ENCODE measurements at places on chromosomes 2 and 18. TPM values are rescaled to one million over a fixed set of nuclear protein-coding genes. Genes with fewer than 3 reads are reported as not detected.

Gene COX7A2L
- 152 TPM for total RNA-seq

Gene RAX
- total RNA-seq, result not detected

Gene SLC25A12
- total RNA-seq, result 17.4 TPM

Gene UGT1A6
- total RNA-seq, result not detected

Gene SLC66A3
- 11.0 TPM for total RNA-seq

Gene OTOS
- total RNA-seq, result not detected

Gene CFAP221
- total RNA-seq, result not detected

DNA sequence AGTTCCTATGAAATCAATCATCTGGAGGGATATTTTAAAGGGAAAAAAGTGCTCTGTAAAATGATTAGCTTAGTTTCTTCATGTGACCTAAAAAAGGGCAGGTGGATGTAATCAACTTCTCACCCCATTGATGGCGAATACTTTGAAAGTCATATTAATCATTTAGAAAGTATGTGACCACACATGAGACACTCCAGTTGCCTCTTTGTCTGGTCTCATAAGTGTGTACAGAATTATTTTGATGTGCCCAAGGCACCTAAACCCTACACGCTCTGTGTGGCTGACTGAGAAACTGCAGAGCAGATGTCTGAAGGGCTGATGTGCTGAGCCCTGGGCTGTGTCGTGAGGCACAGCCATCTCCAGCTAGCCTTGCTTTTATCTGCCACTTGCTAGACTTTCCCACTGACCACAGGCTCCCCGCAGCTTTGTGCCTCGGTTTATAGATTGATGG is 26.9 kb downstream of the SGPP2 start:
- no peak for DNase-seq

- no peak for DNase-seq
Measured at GRCh38 chr18:31088532-31088931, 13.7 kb downstream of the DSC2 start.

- peak; percentile 32 for DNase-seq
Measured at GRCh38 chr18:79953971-79954651, 2.7 kb upstream of the SLC66A2 start.

GRCh38 chr2:57809230-57809629 is 237.4 kb upstream of the VRK2 start:
- DNase-seq, result no peak

DNA sequence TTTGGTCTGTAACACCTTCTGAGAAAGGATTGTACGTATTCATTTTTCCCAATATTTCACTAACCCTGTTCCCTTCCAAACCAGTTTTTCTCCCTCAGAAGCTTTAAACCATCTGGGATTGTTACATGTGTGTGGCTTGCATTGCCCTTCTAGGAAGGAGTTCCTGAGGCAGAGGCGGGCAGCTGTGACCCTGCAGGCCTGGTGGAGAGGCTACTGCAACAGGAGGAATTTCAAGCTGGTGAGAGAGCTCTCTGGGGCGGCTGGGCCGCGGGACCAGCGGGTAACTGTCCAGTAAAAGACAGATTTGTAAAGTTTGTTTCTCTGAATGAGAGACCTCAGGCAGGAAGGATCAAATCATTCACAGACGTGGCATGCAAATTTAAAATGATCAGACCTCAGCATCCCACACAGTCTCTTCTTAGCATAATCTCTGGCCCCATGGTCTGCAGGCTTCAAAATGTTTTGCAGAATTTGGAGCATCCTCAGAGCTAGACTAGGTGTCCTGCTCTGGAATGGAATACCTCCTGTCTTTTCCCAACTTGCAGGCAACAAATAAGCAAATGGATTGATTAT is 40.2 kb upstream of the GPR17 start:
- DNase-seq, result peak; percentile 1

DNA sequence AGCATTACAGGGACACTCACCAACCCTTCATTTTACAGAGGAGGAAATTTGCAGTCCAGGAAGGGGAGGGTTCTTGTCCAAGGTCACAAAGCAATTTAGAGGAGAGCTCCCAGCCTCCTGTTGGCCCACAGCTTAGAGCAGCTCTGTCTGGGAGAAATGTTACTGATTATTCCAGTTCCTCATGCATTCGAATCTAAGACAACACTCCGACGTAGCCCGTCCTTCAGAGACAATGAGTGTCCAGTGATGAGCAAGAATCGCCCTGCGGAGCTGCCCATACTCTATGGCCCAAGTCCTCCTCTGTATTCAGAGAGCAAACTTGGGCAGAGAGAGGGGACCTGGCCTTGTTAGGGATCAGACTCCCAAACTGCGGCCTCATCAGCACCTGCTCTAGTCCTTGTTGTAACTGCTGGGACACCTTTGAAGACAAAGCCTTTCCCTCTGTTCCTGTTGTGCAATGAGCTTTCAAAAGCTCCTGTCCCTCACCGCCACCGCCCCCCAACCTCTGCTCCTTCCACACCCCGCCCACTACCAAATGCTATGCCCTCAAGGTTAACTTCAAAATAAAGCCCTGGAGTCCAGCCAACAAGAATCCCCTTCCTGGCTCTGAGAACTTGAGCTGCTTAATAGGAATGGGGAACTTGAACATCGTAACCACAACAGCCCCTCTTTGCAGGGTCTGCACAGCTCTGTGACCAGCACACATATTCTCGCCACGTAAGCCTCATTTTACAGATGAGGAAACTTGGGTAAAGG is 234.8 kb upstream of the SMAD2 start:
- no peak for DNase-seq

- no peak for DNase-seq
Measured at GRCh38 chr2:55949211-55949610, 25.6 kb upstream of the EFEMP1 start.

DNA sequence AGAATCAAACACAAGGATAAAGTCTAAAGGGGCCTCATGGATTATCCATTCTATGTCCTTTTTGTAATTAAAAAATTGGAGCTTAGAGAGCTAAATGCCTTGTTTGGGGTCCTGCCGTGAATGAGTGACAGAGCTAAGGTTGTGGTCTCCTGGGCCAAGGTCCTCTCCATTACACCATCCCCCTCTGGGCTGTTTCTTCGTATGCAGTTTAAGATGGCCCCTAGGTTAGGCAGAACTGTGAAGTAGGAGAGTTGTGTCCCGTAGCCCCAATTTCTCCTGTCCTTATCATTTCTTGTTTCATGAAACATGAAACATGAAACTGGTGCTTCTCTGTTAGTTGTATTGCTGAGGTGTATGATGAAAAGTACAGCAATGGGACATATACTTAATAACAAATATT is 32.9 kb downstream of the CRIM1 start:
- no peak for DNase-seq

- no peak for DNase-seq
Measured at GRCh38 chr2:231308631-231309428, 86.7 kb upstream of the B3GNT7 start.

- DNase-seq, result no peak
Measured at GRCh38 chr2:156437931-156438410, 1.8 kb downstream of the GPD2 start.

- DNase-seq, result no peak
Measured at GRCh38 chr2:114446571-114446970, 4.1 kb downstream of the DPP10 start.

DNA sequence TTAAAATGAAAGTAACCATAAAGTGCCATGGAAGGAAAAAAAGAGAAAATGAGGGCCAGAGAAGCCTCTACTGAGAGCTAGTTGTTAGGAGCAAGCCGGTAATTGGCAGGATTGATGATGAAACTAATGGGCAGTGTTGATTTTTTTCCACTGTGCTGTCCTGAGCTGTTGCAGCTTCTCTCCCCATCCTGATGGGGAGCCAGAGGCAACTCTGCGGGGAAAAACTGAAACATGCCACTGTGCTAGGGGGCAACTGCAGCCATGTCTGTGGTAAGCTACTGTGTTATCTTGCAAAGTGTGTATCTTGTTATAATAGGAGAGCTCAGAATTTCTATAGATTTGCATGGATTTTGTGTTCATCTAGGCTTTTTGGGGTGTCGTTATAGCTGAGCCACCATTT is 487.9 kb downstream of the STK39 start:
- no peak for DNase-seq

- no peak for DNase-seq
Measured at GRCh38 chr2:146209842-146210275, 1635.0 kb upstream of the ACVR2A start.

DNA sequence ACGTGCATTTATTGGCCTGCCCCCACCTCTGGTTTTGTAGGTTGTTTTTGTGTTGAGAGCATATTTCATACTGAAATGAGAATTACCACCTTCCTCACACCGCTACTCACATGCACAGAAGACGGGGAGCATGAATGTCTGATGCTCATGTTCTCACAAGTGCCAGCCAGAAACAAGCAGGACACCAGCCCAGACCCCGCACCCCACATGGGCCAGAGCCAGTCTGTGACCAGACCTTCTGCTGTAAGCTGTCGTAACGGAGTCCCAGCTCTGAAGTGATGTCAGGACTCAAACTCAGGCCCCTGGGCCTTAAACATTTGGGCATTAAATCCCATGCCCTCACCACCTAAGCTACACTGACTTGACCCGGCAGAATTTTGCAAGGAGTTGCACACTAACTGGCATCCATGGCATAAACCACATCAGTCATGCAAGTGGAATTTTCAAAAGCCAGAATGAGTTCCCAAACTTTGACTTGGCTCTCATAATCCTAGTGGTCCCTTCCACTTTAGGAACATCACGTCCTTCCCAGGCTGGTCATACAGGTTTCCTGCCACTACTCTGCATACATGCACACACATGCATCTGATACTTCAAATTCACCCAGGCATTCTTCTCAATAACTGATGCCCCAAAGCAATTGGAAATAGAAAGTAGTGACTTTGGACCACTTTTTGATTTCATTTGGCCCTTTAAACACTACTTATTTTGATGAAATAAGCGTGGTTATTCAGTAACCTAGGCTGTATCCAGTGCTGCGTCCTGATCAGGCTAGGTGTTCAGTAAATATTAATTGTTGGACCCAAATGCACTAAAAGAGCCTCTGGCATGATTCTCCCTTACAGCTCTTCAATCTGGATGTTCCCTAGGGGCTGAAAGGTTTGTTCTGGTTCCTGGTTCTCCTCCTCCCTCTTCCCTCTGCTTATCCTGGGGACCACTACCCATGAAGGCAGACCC is 223.1 kb upstream of the ID2 start:
- no peak for DNase-seq

DNA sequence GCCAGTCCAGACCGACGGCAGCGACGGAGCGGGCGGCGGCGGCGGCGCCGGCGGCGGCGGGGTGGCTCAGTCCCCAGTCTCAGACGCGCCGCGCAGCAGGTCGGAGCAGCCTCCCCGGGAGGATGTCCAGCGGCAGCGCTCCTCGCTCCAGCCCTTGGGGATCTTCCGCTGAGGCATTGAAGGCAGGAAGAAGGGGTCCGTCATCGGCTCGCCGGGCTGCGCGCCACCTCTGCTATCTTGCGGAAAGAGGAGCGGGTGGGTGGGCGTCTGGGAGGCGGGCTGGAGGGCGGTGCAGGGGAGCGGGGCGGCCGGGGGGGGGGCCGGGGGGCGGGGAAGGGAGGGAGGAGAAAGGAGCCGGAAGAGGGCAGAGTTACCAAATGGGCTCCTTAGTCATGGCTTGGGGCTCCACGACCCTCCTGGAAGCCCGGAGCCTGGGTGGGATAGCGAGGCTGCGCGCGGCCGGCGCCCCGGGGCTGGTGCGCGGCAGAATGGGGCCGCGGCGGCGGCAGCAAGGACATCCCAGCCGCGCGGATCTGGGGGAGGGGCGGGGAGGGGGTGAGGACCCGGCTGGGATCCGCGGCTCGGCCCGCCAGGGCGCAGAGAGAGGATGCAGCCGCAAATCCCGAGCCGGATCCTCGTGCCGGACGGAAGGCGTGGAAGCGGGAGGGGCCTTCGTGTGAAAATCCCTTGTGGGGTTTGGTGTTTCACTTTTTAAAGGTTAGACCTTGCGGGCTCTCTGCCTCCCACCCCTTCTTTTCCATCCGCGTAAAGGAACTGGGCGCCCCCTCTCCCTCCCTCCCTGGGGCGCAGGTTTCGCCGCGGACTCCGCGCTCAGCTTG is at the start of gene NETO1:
NETO1 (minus strand) TSS at position 242 of the 839 bp plus-strand sequence. CDS start 696 bp downstream, outside the sequence.
- no peak for DNase-seq

DNA sequence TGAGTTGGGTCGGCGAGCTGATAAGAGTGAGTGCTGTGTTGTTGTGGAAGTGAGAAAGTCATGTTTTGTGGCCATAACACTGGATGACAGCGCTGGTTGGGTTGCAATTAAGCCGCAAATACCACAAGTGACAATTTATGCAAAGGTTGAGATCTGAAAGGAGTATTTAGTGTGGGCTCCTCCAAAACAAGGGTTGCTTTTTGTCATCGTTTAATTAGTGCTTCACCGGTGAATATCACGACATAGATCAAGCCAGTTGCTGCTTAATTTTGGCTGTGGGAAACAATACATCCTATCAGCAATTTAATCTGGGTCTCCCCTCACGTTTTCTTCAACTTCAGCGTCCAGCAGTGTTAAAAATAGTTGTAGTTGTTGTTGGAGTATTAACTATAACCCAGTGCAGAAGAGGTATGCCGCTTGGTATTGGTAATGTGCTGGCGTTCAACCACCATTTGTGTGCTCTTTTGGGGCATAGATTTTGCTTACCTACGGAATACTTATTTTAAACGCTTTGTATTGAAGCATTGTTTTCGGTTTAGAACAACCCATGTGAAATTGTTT is 662 bp downstream of the ACVR2A start:
- DNase-seq, result peak; percentile 69

GRCh38 chr18:12053289-12053688 is 40.4 kb upstream of the ANKRD62 start:
- no peak for DNase-seq

DNA sequence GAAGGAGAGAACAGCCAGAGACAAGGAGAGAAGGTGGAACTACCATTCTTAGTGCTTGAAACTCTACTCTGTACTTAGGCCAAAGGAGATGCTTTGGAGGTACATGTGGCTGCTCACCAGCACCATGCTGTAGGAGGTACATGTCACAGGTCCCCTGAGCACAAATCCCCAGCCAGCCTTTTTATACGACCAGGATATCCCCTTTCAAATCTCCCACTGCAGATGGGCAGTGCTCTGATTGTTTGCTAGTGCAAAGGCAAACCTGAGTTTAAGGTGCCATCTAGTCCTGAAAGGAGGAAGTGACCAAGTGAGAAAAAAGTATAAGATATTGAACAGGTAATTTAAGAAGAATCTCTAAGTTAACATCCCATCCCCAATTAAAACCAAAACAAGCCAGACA is 17.1 kb upstream of the TTC21B start:
- no peak for DNase-seq

DNA sequence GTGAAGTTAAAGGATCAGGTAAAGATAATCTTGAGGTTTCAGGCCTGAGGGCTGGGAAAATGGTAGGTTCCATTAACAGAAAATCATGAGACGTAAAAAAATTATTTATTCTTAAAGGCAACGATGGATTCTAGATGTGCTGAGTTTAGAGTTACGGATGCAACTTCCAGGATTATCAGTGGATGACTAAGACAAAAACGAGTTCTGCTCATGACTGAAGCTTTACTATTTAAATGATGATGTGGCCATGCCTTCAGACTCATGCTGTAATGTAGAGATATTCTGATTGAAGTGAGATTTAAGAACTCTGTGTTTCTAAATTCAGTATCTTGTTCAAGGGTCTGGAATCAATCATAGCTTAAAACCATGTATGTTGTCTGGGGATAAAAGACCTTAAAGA is 5.0 kb downstream of the TMEM237 start:
- DNase-seq, result no peak

All from activated naive CD4-positive, alpha-beta T cell treated with anti-CD3 and anti-CD28 coated beads for 36 hours (primary cell).